ENCODE measurements at places on chromosomes 5 and 9.
A peak's percentile ranks its signal among the peaks of the same experiment; 100 is the strongest.

- DNase-seq, result no peak
Observed at GRCh38 chr9:19648672-19649071, 140.2 kb downstream of the SLC24A2 start.

GRCh38 chr9:31824860-31825259 lies 559.6 kb upstream of the ACO1 start:
- DNase-seq, result no peak

- no peak for DNase-seq
Observed at GRCh38 chr9:91157883-91158282, 203.8 kb downstream of the AUH start.

DNA sequence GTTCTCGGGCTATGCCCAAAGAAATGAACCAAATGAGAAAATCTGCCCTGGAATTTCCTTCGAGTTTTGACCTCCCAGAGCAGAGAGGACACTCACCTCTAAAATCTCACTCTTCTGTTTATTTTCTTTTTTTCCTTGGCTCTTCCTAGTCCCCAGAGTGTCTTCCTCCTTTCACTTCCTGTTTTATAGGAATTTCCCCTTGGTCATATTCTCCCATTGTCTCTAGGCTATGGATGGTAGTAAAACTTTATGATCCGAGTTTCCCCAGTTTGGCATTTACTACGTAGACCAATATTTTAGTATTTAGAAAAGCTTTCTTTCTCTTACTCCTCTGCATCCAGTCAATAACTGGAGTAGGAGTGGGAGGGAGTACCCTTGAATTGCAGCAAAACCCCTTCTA lies 354.5 kb upstream of the ZNF608 start:
- DNase-seq, result no peak

GRCh38 chr9:89179895-89180734 lies 1.5 kb upstream of the SHC3 start:
- no peak for DNase-seq

GRCh38 chr9:35490910-35491465 lies 1.1 kb downstream of the RUSC2 start:
- no peak for DNase-seq

DNA sequence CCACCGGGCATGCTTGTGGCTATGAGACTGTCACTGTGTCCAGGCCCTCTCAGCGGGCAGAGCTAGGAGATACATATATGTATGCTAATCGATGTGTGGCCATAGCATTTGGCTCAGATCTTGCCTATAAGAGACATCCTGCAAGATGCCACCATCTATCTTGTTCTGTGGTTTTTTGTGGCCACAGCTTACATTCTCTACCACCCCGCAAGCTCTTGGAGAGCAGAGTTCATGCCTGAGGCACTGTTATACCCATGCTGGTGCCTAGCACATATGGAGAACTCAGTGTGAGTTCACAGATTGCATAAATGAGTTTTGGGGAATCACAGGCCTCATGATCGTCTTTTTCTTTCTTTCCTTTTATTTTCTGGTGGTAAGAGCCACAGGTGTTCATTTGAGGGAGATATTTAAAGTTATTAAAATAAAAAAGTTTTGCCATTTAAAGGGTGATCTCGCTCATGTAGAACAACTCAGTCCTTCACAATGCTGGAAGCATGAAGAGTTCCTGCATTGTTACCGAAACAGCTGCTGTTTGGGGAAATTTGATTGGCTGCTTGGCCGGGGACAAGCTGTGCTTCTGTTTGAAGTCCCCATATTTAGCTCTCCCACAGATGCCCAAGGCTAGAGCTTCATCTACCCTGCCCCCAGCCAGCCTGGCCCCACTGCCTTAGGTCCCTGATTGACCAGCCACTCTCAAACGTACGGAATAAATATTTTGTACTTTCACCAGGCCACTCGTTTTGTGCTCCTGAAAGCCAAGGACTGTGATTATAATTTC lies 169.2 kb upstream of the MAP1B start:
- DNase-seq, result no peak

DNA sequence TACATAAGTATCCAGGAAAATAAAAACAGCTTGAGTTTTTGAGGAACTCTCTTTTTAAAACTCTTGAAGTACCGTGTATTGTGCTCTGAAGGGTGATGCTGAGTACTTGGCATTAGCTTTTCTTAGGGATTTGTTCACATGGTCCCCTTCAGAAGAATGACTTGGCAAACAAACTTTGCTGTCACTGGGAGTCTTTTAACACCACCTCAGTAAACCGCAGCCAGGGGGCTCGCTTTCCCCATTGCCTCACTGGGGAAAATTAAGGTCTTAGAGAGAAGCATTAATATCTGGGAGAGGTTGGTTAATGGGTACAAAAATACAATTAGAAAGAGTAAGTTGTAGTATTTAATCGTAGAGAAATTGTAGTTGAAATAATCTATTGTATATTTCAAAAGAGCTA lies 105.9 kb upstream of the DAP start:
- DNase-seq, result no peak

GRCh38 chr9:137317718-137318511 lies 15.8 kb upstream of the NRARP start:
- no peak for DNase-seq

DNA sequence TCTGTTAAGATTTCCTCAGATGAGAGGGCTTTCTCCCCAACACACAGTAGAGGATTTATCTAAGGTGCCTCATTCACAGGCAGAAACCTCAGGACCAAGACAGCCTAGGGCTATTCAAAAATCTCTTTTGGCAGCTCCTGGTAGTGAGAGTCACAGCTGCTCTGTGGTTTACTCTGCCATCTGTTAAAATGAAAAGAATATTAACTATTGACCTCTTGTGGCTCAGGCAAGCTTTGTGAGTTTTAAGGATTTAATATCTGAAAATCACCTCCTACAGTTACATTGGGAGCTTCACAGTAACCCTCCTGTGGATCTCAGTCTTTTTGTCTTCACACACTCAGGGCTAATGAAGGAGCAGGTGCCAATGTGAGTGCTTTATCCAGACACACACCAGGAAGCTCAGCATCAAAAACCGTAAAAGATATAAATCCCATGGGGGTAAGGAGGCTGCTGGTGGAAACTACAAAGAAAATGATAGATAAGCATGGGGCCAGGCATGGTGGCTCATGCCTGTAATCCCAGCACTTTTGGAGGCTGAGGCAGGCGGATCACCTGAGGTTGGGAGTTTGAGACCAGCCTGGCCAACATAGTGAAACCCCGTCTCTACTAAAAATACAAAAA lies 29.7 kb downstream of the PPP1R2B start:
- DNase-seq, result no peak

GRCh38 chr9:73155968-73156864 lies 4.6 kb downstream of the ANXA1 start:
- DNase-seq, result no peak

DNA sequence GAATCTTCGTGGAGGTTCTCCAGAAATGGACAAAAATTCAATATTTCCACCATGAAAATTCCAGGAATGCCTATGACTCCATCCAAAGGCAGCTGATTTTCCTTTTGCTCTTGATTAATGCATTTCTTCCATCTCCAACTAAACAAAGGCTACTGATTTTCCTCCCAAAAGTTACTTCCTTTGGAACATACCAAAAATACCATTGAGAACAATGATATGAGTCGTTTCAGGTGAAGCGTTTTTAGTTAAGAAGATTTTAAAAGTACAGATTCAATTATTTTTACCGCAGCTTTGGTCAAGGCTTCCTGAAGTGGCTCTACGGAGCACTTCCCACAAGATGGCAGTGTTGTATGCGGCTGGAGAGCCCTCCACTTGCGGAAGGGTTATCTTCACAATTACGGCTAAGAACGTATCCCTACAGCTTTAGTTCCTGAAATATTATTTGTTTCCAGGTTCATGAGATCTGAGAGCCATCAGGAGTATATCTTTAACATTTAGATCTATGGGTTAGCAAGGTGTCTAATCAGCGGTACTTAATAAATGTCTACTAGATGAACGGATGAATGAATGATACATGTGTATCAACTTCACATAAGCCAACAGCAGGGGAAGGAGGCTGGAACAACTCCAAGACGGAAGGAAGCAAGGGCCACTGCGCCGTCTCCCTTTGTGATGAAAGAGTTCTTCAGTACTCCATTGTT lies 35.9 kb upstream of the ARSB start:
- DNase-seq, result peak; percentile 23

GRCh38 chr5:176646707-176647029 lies 616 bp upstream of the TSPAN17 start:
- no peak for DNase-seq

DNA sequence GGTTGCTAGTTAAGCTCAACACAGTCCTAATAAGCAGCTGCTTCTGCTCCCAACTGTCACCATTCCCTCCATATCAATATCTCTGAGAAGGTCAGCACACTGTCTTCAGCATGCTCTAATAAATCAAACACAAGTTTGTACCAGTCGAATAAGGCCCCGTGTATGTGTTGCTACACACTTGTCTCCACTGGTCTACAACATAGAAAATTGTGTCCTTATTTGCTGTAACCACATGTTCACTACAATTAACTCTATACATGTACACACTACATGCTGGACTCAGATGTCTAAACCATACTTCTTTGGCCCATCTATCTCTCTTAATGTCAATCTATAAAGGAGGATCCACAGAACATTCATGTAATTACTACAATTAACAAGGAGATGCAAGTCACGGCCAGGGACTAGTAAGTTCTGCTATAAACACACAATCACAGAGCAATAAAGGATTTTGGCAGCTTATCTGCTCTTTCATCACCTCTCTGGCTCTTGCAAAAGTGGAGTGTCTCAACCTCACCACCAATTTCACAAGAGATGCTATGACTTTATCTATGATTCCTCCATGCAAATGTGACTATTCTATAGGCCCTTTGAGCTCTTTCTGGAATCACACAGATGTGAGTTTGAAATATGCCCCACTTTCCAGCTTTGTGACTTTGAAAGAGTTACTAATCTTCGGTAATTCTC lies 143.9 kb downstream of the SEMA5A start:
- DNase-seq, result no peak

DNA sequence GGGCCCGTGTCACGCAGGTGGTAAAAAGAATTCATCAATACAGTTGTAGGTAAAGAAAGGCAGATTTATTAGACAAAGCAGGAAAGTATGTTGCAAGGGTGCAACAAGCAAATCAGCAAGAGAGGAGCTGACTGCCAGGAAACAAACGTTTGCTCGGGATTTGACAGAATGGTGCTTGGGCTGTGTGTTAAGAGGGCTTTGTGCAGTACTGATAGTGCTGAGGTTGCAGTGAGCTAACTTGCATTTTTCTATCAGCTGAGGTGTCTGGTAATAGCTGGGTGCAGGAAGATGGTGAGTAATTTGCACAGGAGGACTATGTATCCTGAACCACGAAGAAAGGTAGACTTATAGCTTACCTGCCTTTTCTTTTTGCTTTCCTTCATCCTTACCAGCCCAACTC lies 3.9 kb upstream of the RARS1 start:
- DNase-seq, result no peak

DNA sequence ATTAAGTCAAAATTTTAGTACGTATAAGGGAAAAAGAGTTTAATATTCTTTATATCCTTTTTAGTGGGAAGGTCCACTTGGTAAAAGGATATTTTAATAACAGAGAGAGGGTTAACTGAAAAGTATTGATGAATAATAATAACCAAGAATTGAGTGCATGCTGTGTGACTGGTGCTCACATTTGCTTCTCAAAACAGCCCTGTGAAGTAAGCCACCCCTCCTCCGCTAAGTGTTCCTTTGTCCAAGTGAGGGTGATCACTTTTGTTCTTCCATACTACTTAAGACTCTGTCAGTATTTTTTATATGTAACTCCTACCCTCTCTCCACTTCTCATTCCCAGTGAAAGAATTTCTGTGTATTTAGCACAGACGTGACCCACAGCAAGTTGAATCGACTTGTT lies 51.5 kb downstream of the SLC44A1 start:
- DNase-seq, result no peak

- DNase-seq, result no peak
Observed at GRCh38 chr9:35652829-35653209, 2.1 kb upstream of the SIT1 start.

DNA sequence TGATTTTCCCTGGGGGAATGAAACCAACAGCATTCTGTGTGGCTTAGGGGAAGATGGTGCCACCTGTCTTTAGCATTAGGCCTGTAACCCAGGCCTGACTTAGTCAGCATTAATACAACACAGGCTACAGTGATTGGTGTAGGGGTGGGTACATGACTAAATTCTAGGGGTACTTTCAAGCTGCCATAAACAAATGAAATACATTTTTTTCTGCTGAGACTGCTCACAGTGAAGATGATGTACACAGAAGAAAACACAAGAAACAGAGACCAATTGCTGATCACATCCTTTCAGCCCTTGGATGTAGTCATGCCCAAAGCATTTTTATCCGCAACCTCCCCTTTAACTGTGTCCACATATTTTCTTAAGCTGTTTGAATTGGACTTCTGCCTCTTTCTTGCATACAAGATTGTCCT lies 527.2 kb downstream of the KCTD16 start:
- DNase-seq, result no peak

DNA sequence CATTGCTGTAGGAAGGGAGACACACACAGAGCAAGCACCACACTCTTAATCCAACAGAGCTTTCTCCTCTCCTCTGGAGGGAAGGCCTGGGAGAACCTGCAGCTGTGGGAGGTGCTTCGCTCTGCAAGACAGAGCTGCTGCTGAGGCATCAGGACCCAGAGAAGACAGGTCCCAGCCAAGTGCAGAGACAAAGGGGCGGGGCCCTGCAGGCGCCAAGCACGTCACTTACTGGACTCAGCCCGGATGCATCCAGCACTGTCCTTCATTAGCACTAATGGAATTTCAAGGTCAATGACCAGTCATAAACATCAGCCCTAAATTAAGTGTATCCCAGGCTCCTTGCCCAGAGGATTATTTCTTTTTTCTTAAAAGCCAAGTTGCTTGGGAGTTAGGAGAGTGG lies 337.1 kb upstream of the PANK3 start:
- DNase-seq, result no peak

DNA sequence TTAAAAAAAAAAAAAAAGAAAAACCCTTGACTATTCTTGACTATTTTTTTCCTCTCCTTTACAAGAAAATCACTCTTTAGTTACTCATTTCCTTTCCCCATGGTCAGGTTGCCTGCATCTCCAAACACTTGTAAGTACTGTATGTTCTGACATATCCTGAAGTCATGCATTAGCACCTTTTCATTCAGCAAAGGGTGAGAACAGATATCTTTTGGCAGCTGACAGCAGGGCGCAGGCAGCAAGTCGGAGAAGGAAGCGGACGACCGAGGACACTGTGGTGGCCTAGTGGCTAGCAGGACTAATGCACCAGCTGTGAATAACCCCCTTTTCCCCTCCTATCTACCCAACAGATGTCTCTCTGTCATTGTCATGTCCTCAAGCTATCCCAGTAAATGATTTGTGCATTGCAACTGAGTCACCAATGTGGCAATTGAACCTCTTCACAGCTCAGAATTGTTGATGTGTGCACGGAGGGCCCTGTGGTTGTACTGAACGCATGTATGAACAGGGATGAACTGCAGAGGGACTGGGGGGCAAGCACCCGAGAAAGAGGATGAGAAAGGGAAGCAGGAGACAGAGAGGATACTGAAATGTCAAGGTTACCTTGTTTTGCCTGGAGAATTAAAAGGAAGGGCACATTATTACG lies 996.0 kb upstream of the ARRDC3 start:
- no peak for DNase-seq

DNA sequence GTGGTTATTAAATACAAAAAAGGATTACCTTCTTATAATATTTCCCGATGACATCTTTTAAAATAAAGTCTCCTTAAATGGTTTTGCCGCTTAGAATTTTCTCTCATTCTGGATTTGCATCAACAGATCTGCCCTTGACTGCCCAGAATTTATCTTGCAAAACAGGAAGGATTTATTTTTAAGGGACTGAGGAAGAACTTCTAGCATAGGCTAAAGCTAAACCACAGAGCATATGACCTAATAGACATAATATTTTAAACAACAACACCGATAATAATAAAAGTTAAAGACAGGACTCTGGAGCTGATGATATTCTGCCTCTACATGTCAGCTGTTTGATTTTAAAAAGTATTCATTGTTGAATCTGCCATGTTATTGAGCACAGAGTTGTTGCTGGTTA lies 145.3 kb upstream of the ADCY2 start:
- no peak for DNase-seq
